ENCODE measurements at places on chromosomes 5 and 9.

DNA sequence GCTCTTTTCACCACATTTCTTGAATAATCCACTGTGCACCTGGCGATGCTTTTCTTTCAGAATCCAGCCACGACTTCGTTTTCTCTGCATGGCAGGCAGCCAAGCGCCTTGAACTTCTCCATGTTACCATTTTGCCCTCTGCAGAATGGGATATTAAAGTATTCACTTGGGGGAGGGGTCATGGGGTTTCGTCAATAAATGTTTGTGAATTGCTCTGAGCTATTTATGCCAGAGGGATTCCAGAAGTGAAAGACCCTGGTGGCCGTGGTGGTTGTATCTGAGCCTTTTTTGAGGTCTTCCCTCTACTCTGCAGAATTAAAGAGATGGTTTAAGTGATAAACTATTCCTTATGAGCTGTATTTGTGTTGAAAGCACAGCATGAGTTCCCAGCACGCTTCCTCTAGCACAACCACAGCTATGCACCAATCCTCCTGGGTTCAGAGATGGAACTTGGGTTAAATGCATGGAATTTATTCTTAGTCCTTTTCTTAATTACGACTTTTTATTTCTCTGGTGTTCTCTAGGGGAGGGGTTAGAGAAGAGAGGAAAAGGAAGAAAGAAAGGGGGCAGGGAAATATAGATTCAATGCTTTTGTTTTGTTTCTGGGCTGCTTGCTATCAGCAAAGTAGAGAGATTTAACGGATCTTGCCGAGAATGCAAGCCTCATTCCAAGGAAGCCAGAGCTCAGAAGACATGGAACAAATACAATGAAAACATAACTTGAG is 478.2 kb upstream of the TNC start:
- DNase-seq: no peak

- no peak for DNase-seq
These were observed 525 bp downstream of the KIF24 start for GRCh38 chr9:34328500-34328986.

DNA sequence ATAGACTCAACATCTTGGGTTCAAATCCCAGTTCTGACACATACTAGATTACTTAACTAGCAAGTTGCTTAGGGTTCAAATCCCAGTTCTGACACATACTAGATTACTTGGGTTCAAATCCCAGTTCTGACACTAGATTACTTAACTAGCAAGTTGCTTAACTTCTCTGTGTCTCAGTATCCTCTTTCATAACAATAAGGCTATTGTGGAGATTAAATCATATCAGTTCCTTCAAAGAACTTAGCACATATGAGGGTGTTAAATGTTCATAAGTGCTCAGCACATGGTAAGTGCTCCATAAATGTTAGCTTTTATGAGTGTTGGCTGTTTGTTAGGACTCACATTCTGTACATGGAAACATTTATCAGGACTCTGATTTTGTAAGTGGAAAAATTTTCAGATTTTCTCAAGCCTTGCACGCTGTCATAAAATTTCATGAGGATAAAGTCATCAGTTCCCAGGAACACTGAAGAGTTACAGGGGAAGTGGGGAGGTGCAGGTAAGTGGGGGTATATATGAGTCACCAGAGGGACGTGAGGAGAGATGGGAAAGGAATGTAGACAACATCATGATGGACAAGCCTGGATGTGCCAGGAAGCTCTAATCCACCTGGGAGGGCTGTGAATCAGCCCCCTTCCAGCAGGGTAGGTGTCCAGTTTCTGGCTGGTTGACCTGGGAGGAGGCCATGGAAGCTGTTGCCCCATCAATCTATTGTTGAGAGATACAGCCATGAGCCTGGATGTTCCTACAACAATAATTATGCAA is 532.2 kb upstream of the WWC1 start:
- DNase-seq: no peak

- DNase-seq: peak; percentile 98
These were observed 15.6 kb downstream of the DNM1 start for GRCh38 chr9:128218518-128219389.

DNA sequence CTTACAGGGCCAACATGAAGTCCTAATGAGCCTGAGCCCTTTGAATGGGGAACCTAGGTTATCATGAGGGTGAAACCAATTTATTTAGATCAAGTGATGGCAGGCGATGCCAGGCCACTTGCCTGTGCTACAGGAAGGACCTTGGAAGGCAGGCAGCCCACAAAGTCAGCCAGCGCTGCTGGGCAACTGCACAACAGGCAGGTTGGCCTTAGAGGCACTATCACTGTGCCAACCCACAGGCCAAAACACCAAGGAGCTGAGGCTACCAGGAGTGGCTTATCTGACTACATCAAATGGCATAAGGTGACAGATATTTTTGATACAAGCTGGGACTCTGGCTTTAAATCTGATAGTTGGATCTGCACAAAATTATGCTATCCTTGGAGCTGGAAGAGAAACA is 319.1 kb downstream of the NTRK2 start:
- no peak for DNase-seq

- no peak for DNase-seq
These were observed 502.1 kb downstream of the DMAC1 start for GRCh38 chr9:7297521-7297920.

DNA sequence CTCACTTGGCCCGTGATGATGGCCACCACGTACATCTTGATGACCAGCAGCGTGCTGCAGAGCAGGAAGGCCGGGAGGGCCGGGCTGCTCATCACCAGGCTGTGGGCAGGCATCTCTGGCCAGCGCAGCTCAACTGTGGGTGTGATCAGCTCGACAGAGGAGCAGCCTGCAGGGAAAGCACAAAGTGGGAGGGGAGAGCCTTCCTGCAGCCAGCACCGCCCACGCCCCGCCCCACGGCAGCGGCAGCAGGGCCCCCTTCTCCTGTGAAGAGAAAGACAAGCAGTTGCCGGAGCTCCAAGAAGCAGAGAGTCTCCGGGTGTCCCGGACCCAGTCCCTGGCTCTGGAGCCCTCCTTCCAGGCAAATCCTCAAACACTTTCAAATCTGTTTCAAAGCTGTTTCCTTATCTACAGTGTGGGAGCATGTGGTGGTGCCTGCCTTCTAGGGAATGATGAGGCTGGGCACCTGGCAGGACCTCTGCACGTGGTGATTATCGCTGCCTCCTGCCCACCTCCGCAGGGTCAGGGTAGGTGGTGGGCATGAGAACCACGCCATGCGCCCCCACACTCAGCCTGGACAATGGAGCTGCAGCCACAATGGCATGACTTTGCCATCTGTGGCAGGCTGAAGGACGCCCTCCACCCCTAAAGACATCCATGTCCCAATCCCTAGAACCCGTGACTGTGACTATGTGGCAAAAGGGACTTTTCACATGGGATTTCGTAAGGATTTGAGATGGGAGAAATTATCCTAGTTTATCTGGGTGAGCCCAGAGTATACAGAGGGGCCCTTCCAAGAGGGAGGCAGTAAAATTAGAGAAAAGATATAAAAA is at the start of gene PTGES:
Gene PTGES (minus strand): TSS at position 143 of the 830 bp plus-strand sequence. CDS start 30 bp downstream, at position 113.
- peak; percentile 53 for DNase-seq

DNA sequence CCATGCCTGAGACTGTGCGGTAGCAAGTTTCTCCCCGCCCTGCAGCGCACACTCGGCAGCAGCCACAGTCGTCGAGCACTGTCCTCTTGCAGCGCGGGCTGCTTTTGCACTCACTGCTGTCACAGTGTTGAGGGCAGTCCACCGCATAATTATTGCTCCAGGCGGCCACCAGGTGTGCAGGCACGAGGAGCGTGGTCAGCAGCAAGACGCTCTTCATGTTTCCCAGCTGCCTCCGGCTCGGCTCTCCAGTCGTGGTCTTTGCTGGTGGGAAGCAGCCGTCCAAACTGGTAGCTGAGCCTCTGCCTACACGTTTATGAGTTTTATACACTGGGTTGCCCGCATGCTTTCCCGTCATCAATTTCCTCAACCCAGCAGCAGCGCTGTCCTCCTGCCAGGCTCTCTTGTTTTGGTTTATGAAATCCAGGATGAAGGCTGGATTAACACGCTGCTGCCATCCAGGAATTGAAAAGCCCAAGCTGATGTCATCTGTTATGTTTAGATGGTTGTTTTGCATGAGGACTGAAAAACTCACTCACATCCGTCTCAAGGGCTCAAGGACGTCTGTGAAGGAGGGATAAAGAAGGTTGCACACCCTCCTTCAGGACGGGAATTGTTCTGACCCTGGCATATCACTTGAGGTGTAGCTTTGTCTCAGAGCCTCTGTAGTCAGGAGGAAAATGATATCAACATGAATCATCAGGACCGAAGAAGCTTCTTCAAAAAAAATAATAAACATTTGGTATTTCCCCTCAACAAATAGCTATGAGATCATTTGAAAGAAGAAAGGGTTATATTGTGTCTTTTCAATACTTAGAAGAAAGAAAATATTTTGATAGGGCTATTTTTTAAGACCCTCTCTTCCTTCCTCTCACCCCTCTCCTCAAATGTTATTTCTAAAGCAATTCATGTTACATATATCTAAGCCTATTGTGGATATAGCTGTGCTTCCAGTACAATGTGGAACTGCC is at the start of gene ESM1:
Gene ESM1 (minus strand): TSS at position 293 of the 968 bp plus-strand sequence. CDS start 76 bp downstream, at position 217.
- DNase-seq: no peak

- no peak for DNase-seq
These were observed 79.2 kb upstream of the ABCA1 start for GRCh38 chr9:105007143-105007542.

DNA sequence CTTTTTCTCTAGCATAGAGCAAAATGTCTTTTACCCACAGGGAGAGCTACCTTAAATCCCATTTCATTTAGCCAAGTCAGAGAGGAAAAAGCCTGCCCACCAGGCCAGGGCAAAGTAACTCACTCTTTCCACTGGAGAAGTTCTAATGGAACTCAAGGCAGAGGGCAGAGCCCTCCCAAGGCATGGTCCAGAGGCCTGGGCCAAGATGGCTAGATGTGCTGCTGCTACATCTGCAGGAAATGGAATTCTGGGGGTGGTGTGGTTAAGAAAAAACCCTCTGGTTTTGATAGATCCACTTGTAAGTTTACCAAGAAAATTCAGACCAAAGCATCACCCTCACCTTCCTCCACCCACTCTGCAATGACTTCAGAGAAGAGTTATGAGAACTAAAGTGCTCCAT is 37.3 kb downstream of the CSF2 start:
- DNase-seq: no peak

GRCh38 chr5:97918620-97919019 is 735.6 kb upstream of the RIOK2 start:
- DNase-seq: no peak

DNA sequence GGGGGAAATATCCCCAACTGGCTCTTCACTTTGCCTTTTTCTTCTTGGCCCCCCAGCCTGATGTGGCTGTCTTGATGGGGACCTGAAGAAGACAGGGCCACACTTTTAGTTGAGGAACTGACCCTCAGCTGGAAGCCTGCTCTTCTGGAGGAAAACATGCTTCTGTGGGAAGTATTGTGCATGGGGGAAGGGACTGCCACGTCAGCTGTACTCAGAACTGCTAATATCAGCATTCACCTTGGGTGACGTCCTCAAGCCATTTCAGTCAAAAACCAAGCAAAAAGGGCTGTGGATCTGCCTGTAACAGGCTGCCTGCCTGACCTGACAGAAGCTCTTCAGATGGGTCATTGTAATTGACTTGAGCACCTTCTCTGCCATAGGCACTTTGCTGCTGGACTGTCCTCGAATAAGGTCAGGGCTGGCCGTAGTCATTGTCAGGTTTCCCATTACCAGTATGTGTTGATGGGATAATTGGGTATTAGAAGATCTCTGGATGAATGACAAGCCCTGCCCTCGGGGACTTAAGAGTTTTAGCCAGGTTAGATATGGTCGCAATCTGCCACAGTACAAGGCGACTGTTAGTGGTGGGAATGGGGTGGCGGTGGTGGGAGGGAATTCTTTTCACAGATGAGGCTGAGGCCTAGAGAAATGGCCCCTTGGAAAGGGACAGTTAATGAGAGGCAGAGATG is 10.4 kb downstream of the RAI14 start:
- no peak for DNase-seq

- DNase-seq: peak; percentile 11
These were observed at the start of gene CFAP90 for GRCh38 chr5:7850395-7851239. CFAP90 (minus strand) TSS chr5:7851133; CDS start chr5:7851021, 112 bp downstream.

- DNase-seq: no peak
These were observed 46.8 kb upstream of the ANKRD55 start for GRCh38 chr5:56279979-56280378.

DNA sequence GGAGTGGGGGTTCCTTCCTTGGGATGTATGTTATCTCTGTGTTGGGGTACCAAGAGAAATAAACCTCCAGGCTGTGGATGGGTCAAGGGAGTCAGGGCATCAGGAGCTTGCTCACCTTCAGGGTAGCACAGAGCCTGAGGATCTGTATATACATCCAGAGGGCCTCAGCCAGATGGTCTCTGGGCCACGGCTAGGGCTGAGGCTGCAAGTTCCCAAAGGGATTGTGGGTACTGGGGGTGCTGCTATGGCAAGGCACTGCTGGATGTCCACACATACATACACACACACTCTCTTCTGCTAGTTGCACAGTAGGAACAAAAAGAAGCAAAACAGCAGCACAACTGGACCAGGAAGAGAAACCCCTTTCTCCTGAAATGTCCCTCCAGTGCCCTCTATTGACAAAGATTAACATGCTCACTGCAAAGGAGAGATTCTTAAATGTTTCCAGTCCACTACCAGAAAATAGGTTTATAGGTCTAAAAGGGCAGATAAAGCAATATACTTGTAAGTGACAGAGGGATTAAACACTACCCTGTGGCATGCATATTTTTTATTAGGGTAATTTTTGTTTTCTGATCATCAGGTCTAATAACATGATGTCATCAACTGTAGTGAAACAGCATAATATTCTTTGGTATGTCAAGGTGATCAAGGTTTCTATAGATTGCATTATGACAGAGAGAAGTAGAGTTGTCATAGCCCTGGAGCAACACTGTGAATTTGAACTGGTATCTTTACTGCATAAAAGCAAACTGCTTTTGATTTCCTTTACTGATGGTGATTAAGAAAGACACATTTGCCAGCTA is 56.3 kb upstream of the KCNN2 start:
- DNase-seq: no peak

DNA sequence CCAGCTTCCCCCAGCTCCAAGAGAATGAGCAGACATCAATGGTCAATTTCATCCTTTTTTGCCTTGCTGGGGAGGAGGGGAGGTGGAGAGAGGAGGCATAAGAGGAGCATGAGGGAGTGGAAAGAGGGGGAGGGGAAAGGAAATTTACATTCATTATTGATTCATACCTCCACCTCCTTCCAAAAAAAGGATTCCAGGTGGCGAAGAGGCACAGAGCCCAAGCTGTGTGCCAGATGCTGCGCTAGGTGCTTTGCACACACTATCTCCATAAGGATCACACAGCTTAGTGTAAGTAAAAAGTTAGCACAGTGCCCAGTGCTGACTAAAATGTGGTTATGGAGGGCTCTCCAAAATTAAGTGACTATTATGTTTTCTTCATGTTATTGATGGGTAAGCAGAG is 11.0 kb downstream of the ASTN2 start:
- DNase-seq: no peak

All from activated CD4-positive, alpha-beta T cell treated with anti-CD3 and anti-CD28 coated beads, Interleukin-2, amount 50 U/mL, for 48 hours (primary cell).